ENCODE measurements at places on chromosomes 13 and 19.

DNA sequence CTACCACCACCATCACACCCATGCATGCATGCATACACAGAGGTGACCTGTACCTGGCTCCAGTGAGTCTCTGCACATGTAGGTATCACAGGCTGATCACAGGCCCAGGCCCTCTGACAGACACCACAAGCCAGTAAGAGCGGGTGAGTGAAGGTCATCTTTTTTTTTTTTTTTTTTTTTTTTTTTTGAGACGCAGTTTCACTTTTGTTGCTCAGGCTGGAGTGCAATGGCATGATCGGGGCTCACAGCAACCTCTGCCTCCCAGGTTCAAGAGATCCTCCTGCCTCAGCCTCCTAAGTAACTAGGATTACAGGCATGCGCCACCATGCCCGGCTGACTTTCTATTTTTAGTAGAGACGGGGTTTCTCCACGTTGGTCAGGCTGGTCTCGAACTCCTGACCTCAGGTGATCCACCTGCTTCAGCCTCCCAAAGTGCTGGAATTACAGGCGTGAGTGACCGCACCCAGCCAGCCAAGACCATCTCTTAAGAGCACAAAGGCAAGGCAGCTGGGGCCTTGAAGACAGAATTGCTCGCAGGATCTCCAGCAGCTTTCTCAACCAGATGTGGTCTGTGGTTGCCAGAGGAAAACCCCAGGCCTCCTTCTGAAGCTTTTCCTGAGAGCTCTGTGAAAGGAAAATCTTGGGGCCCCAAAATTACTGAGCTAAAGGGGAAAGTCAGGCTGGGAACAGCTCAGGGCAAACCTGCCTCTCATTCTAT lies 3.2 kb upstream of the NKG7 start:
- no peak for DNase-seq

DNA sequence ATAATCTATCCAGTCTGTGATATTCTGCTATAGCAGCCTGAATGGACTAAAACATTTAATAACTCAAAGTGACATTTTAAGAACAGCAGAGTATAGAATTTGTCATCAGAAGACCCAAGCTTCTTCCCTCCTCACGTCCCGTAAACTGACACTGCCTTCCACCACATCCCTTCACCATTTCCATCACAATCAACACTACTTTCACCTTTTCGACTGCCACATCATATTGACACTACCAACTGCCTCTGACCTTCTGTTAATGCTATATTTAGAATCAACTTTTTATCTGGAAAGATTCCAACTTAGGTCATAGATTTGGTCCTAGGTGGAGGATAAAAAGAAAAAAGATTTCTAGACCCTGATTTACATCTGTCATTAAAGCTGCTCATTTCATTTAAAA lies 39.6 kb downstream of the STOML3 start:
- no peak for DNase-seq

GRCh38 chr13:26230703-26231102 lies 8.6 kb upstream of the RNF6 start:
- DNase-seq: no peak

DNA sequence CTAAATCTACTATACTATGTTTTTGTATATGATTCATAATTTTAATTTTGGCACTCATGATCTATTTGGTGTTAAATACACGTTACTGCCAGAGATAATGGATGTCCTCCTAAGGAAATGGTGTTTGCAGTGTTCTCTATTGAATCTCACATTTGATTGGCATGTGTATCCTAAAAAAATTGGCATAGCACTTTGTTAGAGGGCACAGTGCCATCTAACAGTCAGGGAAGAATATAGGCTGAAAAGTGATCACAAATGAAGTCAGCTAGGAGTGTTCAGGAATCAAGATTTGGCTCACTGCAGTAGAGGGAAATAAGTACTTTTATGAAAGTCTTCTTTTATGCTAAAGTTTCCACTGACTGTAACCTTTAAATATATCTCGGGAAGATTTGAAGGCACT lies 624.6 kb downstream of the GPC6 start:
- DNase-seq: no peak

GRCh38 chr13:88649855-88650254 lies 978.7 kb downstream of the SLITRK5 start:
- DNase-seq: no peak

GRCh38 chr19:13995017-13995728 lies 10.9 kb downstream of the RFX1 start:
- DNase-seq: no peak

DNA sequence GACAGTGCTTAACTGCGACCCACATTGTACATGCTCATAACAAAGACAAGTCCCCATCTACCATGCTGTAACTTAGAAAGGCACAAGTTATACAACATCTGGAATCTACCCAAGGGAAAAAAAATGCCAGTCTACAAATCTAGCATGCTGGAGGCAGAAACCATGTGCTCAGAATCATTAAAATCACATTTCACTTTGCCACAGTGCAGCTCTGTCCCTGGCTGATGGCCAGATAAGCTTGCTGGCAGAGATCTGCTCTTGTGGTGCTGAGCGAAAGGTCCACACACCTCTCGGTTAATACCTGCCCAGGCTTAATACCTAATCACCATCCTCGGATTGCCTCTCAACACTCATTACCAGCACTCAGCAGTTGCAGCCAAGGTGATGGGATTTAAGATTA lies 74.1 kb upstream of the UQCRFS1 start:
- DNase-seq: peak; percentile 90

DNA sequence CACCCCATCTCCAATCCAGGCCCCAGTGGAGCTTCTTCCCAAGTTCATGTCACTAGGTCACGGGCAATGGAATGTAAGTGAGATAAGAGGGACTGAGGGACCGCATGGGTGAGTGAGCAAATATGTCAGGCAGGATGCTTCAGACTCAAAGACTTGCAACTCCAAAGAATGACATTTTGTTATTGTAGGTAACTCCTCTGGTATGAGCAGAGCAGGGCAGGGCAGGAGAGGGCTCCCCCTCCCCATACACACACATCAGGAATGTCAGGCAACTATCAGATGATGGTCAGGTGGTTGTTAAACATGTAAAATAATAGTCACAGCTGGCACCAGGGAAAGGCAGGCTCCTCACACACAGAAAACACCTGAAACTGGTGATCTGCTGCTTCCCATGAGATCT lies 10.6 kb downstream of the ERVV-2 start:
- no peak for DNase-seq
